ENCODE measurements at places on chromosomes 13 and 19.

DNA sequence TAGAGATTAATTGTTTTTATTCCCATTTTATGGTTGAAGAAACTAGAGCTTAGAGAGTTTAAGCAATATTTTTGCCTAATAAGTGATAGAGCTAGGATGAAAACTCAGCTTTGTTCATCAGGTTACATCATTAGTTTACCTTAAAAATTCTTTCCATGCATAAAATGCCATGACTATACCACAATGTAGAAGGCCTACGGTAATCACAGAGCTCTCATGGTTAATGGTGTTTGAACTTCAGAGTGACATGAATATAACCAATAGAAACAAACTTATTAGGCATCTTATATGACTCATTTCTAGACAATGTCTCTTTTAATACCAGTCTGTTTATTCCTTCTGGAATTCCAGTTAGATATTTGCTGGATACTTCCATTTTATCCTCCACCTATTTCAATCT, 78.5 kb downstream of the FGF9 start:
- DNase-seq, result no peak

- DNase-seq, result no peak
Measured at GRCh38 chr13:40980461-40980860, 38.7 kb downstream of the ELF1 start.

DNA sequence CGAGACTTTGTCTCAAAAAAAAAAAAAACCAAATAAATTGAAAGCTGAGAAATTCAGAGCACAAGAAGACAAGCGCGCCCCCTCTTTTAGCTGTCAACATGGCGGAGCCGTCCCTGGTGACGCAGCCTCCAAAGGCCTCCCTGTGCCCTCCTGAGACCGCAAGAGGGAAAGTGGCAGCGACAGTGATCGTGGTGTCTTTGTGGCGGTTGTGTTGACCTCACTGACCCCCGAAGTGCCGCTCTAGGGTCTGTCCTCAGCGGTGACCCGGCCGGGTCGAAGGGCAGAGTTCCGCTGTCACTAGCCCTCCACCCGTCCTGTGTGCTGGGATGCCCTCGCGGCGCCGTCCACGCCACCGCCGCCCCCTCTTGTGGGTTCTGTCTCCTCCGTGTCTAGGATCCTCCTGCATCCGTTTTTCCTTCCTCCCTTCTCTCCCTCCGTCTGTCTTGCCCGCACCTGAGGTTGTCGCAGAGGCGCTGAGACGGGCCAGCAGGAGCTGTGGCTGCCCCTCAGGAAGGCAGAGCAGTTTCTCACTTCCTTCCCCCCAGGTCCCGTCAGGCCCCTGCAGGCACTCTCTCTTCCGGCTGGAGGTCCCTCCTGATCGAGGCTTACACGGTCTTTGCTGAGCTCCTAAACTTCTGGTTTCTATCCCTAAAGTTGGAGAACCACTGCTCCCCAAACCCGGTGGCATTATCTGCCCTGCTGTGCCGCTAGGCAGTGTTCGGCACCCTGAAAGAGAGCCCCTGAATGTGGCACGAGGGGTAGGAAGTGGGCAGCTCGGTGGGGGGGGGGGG, 7.2 kb downstream of the UHRF1 start:
- no peak for DNase-seq

GRCh38 chr13:98476538-98476966, 100.4 kb downstream of the STK24 start:
- no peak for DNase-seq

DNA sequence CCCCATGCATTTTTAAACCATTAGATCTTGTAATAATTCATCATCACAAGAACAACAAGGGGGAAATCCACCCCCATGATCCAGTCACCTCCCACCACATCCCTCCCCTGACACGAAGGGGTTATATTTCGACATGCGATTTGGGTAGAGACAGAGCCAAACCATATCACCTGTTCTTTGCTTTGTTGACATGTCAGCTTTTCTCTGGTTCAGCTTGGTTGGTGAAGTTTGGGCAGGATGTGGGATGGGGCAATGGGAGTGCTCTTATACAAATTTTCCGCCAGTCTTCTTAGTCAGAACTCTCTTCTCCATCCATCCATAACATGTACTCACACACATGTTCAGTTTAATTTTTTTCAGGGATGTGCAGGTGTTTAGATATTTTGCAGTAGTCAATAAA, 12.9 kb downstream of the TPP2 start:
- DNase-seq, result no peak

DNA sequence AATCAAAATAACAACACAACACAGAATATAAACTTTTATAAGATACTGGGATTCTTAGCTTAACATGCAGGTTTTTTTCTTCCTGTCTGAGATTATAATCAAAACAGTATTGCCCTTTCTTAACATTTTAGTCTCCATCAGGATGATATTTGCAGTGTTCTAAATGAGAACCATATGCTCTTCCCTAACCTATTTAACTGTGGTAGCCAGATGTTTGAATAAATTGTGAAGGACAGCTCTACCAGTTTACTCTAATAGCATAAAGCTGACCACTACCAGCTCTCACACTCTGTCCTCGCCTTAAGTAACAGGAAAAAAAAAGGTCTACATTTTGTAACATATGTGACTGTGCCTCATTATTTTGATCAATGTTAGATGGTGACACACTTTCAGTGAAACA, 618.7 kb upstream of the SGCG start:
- DNase-seq, result no peak

GRCh38 chr19:28117143-28117542, 1095.8 kb downstream of the UQCRFS1 start:
- no peak for DNase-seq

- no peak for DNase-seq
Measured at GRCh38 chr19:23281663-23282276, 31.6 kb upstream of the ZNF724 start.

DNA sequence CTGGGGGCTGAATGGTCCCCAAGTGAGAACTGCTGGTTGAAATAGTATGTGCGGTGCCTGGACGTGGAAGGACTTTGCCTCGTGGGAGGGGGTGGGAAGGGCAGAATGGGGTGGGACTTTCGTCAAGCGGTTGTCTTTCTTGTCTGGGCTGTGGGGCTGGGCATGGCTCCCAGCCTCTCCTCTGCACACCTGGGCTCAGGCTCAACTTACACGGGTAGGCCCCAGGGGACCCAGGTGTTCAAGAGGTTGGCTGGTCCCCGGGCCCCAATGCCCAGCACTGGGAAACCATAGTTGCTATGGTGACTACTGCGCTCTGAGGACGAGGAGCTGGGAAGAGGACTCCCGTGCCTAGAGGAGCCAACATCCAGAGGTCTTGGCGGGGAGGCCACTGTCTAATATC, 7.3 kb downstream of the NWD1 start:
- DNase-seq, result peak; percentile 40

DNA sequence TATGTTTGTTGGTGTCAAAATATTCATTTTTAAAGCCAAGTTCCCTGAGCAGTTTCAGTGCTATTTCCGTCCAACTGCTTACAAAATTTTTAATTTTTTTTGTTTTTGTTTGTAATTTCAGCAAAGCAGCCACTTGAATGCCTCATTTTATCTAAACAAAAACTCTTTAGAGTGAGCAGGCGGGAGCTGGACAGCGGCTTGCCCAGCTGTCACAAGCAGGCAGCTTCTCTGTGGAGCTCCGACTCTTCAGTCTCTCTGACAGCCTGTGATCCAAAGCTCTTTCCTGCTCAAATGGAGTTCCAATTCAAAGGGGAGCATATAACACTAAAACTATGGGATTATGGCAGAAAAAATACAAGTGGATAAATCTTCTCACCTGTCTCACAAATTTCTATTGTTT, 618.3 kb upstream of the PCDH20 start:
- DNase-seq, result no peak

GRCh38 chr13:106562301-106562700, 5.6 kb downstream of the ARGLU1 start:
- no peak for DNase-seq

DNA sequence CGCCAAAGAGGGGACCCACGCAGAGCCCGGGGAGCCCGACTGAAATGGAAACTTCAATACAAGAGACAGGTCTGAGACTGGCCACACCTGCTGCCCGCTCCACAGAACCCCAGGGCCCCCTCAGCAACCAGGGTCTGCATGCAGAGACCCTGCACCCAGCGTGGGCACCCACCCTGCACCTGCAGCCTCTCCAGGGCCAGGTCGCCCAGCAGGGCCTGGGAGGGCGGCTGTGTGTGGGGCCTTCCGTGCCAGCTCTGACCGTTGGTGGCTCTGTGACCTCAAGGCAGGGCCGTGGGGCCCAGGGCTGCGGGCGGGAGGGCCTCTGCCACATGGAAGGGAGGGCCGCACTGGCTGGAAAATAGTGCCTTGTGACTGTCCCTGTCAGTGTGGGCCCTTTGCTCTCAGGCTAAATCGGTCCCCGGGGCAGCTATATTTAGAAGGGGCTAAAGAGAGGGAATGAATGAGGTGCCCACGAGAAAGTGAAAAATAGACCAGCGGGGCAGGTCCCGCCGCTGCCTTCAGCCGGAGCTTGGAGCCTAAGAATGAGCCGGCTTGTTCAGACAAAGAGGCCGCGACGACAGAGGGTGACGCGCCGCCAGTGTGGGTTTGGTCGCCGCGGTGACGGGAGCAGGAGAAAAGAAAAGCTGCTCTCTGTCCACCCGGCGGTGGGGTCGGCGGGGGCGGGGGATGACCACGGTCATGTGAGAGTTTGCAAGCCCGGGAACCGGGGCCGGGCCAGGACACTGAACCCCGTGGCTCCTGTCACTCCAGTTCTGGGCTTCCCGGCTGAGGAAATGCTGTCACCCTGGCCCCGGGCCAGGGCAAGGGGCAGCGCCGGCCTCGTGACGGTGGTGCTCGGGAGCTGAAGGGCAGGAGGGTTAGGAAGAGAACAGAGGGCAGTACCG, 70.5 kb downstream of the GADD45B start:
- DNase-seq, result no peak

DNA sequence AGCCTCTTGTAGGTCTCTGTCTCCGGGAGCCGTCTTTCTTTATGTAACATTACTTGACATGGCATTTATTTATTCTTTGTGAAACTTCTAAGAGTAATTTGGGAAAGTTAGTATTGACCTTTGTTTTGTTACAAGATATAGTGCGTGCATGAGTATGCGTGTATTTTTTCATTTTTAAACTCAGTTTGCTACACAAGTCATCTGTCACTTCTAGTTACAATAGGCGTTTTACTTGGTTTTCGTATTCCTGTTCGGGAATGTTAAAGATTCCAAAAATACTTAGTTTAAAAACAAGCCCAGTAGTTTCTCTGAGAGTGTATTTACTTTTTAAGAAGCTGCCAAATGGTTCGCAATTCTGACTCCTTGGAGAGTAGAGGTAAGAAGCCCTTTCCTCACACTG, 3.2 kb downstream of the PDS5B start:
- no peak for DNase-seq

- no peak for DNase-seq
Measured at GRCh38 chr19:51079481-51080110, 3.1 kb downstream of the KLK14 start.

DNA sequence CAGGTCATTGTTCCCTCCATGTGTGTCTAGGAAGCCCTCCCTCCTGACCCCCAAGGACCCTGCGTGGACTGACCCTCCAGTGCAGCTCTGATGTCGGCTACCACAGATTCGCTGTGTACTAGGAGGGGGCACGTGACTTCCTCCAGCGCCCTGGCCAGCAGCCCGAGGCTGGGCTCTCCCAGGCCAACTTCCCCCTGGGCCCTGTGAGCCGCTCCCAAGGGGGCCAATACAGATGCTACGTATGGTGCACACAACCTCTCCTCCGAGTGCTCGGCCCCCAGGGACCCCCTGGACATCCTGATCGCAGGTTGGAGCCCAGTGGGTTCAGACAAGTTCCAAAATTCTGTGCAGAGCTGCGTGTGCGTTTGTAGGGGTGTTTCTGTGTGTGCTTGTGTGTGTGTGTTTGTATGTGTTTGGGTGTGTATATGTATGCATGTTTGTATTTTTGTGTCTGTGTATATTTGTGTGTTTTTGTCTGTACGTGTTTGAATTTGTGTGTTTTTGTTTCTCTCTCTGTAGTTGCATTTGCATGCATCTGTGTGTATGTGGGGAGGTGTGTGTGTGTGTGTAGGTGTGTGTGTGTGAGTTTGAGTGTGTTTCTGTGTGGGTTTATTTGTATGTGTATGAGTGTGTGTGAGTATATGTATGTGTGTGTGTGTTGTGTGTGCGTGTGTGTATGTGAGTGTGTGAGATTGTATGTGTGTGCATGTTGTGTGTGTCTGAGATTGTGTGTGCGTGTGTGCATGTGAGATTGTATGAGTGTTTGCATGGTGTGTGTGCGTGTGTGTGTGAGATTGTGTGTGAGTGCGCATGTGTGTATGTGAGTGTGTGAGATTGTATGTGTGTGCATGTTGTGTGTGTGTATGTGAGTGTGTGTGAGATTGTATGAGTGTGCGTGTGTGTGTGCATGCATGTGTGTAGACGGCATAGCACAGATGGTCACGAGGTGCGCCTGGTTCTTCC, 21.4 kb upstream of the LILRA2 start:
- DNase-seq, result no peak

GRCh38 chr19:57771417-57771816, 1.9 kb downstream of the ZNF586 start:
- no peak for DNase-seq

DNA sequence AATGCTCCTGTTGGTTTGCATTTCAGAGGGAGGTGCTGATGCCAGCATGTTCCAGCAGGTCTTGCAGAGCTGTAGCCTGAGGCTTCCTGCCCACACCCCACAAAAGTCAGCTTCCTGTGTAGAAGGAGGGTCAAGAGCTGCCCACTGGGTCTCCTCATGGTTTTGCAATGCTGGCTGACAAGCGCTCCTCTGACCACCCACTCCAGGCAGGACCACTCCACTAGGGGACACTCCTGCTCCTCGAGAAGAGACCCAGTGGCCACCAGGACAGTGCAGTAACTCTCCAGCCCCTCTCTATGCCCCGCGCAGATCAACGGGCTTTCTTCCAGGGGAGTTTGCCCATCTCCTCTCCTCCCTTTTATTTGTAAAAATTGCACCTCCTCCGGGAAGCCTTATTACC, 72.9 kb upstream of the UQCRFS1 start:
- no peak for DNase-seq

GRCh38 chr19:31071136-31071855, 277.9 kb downstream of the TSHZ3 start:
- no peak for DNase-seq

DNA sequence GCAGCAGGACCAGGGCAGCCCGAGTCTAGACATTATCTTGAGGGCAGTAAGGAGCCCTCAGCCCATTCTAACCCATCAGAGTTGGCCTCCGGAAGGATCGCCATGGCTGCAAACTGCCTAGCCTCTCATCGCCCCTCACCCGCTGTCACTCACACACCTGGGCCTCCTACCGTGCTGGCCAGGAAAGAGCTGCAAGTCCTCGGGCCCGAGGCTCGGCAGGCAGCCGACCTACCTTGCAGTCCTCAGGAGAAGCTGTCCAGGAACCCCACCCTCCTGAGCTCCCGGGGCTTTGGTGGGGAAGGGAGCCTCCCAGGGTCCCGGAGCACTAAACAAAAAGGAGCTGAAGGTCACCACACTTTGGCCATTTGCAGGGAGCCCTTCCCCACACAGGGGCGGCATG, 46.8 kb downstream of the CCNE1 start:
- no peak for DNase-seq

Data from NCI-H1436 treated with DMSO at 0.1 percent for 48 hours (cell line).